ENCODE measurements at places on chromosomes 12 and 14.

DNA sequence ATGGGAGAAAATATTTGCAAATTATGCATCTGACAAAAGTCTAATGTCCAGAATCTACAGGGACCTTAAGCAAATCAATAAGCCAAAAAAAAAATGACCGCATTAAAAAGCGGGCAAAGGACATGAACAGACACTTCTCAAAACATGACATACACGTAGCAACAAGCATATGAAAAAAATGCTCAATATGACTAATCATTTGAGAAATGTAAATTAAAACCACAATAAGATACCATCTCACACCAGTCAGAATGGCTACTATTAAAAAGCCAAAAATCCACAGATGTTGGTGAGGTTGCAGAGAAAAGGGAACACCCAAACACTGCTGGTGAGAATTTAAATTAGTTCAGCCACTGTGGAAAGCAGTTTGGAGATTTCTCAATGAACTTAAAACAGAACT is 16.1 kb downstream of the PAWR start:
- DNase-seq, result no peak

- no peak for DNase-seq
These were observed 3.8 kb upstream of the HIF1A start for GRCh38 chr14:61691495-61691894.

GRCh38 chr14:104799244-104800014 is 1.5 kb upstream of the ZBTB42 start:
- DNase-seq, result no peak

GRCh38 chr12:117821480-117822175 is 147.2 kb downstream of the KSR2 start:
- DNase-seq, result no peak

DNA sequence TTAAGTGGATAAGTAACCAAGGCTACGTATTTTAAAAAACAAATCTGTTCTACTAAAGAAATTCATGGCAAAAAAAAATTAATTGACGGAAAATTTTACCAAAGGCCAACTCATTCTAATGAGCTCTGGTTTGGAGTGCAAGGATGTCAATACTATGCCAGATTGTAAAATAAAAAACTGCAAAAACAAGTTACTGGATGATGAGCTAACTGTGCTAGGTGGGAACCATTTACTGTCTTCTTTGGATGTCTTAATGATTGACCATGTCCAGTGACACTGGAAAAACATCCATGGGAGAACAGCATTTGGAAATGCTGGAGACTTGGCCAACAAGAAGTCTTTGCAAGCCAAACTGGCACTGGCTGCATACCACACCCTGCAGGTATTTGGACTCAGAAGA is 41.6 kb downstream of the KITLG start:
- no peak for DNase-seq

GRCh38 chr14:88853129-88853528 is 28.7 kb downstream of the TTC8 start:
- no peak for DNase-seq

DNA sequence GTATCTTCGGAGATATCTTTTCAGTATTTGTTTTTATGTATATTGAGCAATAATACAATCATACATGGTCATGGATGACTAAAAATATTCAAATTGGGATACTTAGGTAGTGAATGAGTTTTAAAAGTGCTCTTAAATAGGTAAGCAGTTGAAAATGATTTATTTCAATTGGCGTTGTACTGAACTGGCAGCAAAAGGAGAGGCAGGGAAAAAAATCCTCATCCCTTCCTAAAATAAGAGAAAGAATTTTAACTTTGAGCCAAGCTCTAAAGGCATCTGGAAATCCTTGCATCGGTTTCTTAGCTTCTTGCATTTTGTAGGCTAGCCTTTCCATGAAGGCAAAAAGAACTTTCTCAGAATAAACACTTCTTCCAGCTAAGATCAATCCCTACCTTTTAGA is 125.2 kb downstream of the MGST1 start:
- no peak for DNase-seq

DNA sequence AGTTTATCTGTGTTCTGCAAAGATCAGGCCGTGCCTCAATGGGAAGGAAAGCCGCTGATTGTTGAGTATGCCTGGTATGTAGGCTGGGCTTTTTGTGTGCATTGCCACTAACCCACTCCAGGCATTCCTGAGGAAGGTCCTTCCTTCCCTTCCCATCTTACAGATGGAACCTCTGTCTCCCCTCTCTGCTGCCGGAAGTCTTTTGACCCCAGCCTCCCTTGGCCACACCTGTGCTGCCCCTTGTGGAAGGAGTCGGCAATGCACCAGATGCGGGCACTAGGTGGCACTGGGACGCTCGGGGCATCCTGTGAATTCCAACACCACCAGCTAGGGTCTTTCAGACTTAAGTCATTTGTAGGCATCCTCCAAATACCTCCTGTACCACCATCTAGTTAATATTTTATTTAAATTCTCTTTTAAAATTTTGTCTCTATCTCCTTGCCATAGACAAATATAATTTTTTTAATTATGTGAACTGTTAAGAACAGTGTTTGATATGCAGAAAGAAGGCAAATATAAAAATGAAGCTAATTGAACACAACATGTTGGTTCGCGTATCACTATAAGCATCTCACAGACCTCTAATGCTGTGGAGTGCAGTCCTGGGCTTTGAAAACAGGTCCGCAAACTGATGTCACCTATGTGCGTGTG is 99.6 kb downstream of the RIN3 start:
- no peak for DNase-seq

DNA sequence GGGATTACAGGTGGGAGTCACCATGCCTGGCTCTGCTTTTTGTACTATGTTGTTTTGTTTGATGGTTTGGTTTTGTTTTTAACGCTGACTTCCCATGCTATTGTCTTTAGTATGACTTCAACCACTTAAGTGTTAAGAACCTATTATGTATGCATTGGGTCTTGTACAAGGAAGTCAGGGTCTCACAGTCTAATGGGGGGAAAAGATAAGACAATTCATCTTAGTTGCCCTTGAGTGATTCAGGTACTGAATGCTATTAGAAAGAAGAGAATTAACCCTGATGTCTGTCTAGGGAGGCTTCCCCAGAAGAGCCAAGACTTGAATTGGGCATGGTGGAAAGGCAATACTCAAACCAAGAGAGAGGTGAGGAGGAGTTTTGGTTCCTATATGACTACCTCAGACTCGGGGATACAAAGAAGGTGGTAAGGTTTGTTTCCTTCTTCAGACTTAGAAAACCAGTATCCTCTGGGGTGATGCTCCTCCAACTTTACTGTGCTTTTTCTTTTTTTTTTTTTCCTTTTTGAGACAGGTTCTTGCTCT is 64.6 kb downstream of the SUSD6 start:
- no peak for DNase-seq

DNA sequence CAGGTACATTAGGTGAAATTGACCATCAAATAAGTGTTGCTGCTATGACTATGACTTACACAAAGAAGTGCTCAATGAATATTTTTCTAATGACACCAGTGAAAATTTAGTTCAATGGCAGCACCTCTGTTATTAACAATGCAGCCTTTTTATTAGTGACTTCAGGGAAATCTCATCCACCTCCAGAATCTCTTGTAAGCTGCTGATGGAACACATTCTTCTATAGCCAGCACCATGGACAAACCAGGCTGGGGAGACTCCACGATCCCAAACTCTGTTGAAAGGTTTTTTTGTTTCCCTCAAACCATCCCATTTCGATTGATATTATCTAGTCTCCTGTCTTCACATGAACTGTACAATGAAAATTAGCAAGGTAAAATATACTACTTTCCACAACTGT is 265.9 kb downstream of the ITPR2 start:
- no peak for DNase-seq

- DNase-seq, result no peak
These were observed 140.5 kb downstream of the FOXN3 start for GRCh38 chr14:89276424-89276975.

GRCh38 chr14:99682809-99683618 is 1.1 kb upstream of the CYP46A1 start:
- DNase-seq, result peak; percentile 54

GRCh38 chr12:112183141-112184021 is 58.0 kb downstream of the TRAFD1 start:
- no peak for DNase-seq

DNA sequence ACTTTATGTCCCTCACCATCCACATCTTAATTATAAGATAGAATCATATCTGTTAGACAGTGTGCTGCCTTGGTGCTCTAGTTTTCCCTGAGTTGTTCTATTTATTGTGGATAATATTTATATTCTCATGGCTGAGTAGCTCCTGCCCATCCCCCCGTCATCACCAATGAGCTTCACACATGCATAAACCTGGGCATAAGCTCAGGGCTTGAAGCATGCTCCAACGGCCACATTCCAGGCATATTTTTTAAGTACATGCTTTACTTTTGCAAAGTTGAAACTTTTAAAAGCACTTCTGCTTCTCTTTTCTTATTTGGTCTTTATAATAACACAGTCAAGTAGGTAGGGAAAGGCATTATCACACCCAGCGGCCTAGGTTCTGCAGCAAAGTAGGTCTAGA is 3.4 kb upstream of the FBXO34 start:
- DNase-seq, result no peak

DNA sequence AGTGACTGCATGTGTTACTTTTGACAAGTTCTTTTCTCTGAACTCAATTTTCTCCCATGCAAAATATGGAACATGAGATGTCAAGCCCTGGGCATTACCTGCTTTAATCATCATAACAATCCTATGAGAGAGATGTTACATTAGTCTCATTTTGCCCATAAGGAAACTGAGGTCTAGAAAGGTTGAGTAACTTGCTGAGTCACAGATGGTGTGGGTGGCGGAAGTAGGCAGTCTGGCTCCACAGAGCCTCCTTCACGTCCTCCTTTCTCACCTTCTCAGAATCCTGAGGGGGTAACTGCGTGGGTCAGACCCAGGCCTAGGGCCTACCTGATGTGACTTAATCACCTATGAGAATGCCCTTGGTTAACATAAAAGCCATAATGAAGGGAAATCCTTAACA is 50.7 kb downstream of the TMTC1 start:
- DNase-seq, result no peak

DNA sequence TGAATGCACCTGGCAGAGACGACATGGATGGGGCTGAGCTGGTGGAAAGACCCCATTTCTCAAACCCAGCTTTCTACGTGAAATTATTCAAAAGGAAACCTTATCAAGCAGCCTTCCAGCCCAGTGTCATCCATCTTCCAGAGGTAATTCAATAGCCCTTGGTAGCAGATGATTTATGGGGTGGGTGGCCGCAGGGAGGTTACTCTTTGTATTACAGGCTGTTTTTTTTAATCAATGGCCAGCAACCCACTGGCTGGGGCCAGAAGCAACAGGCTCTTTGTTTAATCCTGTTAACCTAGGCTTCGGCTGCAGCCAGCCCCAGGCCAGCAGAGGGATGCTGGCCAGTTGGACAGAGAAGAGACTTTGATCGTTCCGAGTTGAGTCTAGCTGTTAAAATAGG is 139.8 kb upstream of the SRRM4 start:
- DNase-seq, result no peak

GRCh38 chr12:21913823-21914222 is 27.4 kb downstream of the ABCC9 start:
- no peak for DNase-seq

DNA sequence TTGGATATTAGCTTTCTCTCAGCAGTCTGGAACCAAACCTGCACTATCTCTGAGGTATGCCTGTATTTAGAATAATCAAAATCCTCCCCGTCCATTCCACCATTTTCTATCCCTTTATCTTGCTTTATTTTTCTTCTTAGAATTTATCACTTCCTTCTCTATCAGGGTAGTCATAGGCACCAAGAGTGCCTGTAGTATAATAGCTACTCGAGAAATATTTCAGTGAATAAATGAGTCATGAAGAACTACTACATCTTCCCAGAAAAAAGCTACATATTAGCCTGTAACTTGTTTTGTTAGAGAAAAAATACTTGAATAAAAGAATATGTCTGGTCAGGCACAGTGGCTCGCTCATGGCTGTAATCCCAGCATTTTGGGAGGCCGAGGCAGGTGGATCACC is 4.3 kb downstream of the SLC2A14 start:
- no peak for DNase-seq

- DNase-seq, result peak; percentile 90
These were observed 1.4 kb upstream of the DNAJC14 start for GRCh38 chr12:55830601-55831446.

GRCh38 chr12:91986084-91986483 is 159.6 kb downstream of the BTG1 start:
- no peak for DNase-seq

- no peak for DNase-seq
These were observed 134.9 kb upstream of the SRRM4 start for GRCh38 chr12:118846416-118846815.

DNA sequence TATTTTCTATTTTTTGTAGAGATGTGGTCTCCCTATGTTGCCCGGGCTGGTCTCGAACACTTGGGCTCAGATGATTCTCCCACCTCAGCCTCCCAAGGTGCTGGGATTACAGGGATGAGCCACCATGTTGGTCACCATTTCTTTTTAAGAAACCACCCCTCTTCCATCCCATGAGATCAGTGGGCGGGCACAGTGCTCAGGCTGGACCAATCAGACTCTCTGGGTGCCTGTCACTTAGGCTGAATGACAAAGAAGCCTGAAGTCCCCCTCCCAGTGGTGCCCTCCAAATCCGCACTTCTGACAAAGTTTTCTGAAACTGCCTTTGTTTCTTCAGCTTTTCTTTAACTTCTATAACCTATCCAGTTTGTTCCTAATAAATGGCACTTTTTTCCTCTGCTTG is 48.2 kb downstream of the CALM1 start:
- DNase-seq, result no peak

GRCh38 chr12:102964872-102965271 is 7.4 kb downstream of the ASCL1 start:
- DNase-seq, result peak; percentile 63

DNA sequence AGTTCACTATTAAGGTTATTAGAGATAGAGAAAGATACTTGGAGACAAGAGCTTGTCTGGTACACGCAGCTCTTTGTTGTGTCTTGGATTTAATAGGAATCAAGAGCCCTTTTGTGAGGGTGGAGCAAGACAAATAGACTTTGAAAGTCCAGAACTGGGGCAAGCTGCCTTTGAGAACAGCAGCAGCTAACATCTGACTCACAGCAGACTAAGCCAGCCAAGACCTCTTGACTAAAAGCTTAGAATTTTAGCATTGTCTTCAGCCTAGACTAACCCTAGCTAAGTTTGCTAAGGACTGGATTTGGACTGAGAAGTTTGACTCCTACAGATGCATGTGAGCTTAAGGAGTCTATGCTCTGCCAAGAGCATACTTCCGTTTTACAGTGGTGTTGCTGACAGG is 201.9 kb upstream of the RBM19 start:
- no peak for DNase-seq

DNA sequence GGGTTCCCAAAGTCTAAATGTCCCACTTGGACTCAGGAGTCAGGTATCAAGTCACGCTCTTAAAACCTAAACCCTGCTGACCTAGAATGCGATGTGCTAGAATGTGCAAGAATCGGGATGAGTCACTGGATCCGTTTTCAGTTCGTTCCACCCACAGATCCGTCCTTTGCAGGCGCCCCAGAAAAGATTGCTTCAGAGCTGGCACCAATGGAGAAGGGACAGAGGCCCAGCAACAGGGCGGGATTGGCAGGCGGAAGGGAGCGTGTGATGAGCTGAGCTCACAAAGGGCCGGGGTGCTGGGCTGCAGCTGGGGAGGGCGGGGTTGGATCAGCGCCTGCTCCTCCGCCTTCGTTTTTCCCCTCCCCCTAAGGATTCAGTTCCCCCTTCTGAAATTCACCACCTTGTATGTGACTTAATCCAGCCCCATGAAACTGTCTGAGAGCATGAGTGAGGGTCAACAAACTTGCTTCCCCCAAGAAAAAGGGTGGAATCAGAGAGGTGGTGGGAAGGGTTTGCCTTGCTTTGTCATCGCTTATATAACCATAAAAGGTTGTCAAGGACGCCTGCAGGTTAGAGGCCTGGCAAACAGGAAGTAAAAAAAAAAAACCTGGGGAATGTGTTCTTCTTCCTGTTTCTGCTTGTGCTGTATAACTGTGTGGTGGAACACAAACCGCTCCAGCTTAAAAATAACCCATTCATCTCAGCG is 2.8 kb upstream of the UBC start:
- no peak for DNase-seq

All from NCI-H2227 treated with DMSO at 0.1 percent for 48 hours (cell line).